Fibroblast of mammary gland (primary cell): ENCODE measurements at places on chromosomes 3 and 15.

DNA sequence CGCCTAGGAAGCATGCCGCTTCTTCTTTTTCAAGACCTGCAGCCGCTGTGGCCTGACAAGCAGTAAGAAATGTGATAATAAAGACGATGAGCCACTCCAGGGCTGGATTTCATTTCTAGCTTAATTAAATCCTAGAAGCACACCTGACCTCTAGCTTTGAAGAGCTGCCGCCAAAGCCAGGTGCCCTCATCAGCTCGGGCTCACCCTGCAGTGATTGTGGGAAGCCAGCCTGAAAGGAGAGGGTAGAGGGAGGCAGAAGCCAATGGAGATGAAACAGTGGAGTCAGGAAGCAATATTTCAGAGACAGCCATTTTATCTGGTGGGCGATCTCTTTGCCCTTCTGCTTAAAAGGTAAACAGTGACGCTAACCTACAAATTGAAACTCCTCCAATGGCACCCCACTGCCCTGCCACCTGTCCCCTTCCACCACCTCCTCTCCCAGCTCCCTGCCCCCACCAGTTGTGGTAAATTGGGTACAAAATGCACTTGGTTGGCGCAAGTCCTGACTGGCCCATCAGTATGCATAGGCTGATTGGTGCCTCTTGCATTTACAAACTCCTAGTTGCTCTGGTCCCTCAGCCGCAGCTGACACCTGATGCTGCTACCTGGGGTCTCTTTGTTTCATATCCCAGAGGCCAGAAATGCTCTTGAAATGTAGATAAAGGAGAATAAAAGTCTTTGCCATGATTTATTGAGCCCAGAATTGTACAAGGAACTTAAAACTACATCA is 385.3 kb downstream of the PDCD6IP start:
- DNase-seq, result no peak

- DNase-seq, result peak; percentile 88
These were observed 894.3 kb downstream of the OTOL1 start for GRCh38 chr3:162390891-162391290.

GRCh38 chr15:81182031-81182755 is 14.5 kb upstream of the IL16 start:
- DNase-seq, result peak; percentile 55

GRCh38 chr3:81550415-81550814 is 211.0 kb downstream of the GBE1 start:
- DNase-seq, result peak; percentile 74

DNA sequence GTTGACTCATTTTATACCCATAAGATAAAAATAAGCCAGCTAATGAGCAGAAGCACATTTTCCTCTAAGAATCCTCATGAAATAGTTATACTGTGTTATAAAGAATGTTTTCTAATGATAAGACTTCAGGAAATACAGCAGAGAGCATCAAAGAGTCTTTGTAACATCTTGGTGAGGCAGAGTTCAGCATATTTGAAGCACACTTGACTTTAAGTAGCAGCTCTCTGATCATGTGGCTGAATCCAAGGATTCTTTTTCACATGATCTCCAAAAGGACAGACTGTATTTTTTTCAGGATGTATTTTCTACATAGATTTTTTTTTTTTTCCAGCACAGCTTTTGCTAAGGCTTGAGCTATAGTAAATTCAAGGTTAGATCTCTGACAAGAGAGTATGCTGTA is 195.1 kb downstream of the SI start:
- no peak for DNase-seq

DNA sequence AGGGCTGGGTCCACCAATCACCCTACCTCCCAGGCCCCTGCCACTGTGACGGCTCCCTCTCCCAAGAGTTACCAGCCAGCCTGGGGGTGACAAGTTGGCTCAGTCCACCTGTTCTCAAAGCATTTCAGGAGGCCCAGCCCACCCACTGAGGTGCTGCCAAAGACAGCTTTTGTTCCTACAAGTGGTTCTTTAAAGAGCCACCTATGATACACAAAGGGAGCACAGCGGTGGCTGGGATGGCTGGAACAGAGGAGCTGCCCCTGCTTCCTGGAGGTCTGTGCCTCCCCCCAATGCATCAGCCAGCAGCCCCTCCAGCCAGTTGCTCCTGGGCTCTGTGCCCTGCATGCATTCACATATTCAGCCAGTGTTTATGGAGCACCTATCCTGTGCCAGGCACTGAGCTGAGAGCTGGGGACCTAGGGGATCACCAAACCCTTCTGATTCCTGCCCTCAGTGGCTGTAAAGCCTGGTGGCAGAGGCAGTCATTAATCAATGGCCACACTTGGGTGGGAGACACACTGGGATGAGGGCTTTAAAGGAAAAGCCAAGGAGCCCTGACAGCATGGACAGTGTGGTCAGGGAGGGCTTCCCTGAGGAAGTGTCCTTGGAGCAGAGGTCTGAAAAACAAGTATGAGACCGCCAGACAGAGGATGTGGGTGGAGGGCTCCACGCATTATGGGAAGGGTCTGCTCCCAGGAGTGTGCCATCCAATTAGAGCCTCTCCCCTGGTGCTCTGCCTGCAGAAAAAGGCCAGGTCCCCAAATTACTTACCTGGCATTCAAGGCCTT is 107.1 kb upstream of the LINGO1 start:
- no peak for DNase-seq
